Stomach (tissue), 19 donors: ENCODE measurements at places on chromosomes 1 and 21.

- DNase-seq = no peak
Observed at GRCh38 chr1:207069061-207069460, 16.0 kb downstream of the PFKFB2 start.

GRCh38 chr1:76231320-76231719 is 156.8 kb downstream of the ST6GALNAC3 start:
- no peak for DNase-seq

GRCh38 chr1:150280138-150280707 is 2.1 kb upstream of the CIART start:
- DNase-seq = peak; percentile 40

DNA sequence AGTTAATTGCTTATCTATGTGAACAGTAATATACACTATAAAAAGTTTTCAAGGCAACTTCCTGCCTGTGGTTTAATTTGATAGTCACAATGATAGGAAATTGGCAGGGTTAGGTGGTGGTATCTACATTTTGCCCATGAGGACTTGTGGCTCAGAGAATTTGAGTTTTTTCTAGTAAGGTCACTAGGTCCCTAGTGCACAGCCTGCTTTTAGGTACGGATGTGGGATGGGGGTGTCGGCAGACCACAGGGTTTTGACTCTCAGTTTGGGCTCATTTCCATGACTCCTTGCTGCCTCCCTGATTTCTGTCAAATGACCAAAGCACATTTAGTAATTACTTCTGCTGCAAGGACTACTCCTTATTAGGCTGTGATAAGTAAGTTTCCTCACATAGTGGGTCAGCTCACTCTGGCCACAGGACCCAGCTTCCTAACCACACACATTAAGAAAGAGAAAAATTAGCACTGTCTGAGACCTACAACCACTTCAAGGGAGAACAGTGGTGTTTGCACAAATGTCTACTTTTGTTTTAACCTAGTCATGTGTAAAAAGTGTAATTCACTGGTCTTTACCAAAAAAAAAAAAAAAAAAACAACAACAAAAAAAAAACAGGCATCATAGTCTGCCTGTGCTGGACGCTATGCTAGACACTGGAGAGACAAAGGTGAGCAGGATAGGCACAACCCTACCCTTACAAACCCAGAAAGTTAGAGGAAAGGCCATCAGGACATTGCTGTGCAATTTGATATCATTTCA is 43.7 kb downstream of the MRPL39 start:
- DNase-seq = no peak

DNA sequence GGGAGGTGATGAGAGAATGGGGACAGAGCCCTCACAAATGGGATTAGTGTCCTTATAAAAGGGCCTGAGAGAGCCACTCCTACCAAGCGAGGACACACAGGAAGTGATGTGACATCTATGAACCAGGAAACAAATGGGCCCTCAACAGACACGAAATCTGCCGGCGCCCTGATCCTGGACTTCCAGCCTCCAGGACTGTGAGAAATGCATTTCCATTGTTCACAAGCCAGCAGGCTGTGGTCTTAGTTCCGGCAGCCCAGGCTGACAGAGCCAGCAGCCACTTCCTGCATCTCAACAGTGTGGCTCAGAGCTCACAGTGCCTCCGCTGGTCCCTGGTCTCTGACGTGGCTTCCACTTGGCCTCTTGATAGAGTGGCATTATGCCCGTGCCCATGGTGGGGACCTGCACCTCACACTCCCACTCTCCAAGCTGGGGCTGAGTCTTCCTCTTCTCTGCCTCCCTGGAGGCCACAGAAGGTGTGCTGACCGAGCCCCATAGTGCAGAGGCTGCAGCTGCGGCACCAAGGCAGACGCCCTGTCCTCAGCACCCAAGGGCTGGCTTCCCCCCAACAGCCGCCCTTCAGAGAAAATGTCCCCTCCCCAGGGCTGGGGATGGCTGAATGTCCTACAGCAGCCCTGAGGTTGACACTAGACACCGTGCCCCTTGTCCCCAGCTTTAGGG is 44.9 kb downstream of the ACOT7 start:
- peak; percentile 41 for DNase-seq

GRCh38 chr1:24426744-24427544 is 11.3 kb downstream of the NIPAL3 start:
- no peak for DNase-seq

DNA sequence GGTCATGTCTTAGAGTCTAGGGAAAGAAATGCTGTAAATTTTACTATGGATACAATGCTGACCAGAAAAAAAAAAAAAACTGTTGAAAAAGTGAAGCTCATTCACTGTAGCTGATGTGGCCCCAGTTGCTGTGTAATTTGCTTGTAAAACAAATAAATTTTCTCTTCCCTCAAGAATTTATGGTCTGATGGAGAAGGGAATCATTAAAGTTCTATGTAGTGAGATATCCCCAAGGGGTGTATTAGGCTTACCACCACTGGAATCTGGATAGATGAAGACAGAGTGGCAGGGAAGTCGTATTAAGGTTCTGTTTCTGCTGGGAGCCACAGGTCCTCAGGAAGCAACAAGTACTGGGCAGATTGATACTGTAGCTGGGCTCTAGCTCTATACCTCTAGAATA is 860.0 kb downstream of the LTN1 start:
- DNase-seq = no peak

DNA sequence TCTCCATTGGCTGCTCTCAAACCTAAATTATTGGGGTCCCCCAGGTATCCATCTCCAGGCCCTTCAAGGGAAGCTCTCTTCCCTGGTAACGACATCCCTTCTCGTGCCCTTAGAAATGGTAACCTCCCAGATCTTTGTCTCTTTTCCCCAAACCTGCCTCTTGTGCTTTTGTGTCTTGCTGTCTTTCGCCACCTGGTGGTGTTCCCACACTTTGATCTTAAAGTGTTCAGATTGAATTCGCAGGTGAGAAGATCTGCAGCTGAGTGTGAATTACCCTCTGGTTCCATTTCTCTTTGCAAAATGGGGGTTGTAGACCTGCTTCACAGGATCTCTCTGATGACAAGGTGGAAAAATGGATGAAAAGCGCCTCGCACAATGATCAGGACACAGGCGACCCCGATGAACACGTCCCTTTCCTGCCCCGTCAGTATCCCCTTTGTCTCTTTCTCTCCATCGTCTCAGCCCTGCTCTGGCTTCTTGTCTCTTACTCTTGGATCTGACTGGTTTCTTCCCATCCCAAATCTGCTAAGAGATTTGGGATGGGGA is 53.1 kb downstream of the DOP1B start:
- DNase-seq = peak; percentile 70

DNA sequence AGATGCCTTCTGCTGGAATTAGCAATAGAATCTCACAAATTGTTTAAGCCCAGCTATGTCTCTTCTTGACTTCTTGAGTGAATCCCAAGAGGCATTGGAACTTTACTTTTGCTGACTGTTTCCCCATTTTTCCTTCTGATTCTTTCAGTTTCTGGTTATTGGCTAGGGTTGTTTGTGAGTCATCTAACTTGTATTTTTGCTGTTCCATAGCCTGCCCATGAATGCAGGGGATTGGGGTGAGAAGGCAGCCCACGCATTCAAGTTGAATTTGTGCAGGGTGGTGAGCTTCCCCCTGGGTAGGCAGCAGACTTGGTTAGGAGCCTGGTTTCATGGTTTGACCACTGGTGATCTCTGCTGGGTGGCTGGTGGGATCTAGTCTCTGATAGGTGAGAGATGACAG is 10.4 kb upstream of the KLF17 start:
- DNase-seq = no peak

DNA sequence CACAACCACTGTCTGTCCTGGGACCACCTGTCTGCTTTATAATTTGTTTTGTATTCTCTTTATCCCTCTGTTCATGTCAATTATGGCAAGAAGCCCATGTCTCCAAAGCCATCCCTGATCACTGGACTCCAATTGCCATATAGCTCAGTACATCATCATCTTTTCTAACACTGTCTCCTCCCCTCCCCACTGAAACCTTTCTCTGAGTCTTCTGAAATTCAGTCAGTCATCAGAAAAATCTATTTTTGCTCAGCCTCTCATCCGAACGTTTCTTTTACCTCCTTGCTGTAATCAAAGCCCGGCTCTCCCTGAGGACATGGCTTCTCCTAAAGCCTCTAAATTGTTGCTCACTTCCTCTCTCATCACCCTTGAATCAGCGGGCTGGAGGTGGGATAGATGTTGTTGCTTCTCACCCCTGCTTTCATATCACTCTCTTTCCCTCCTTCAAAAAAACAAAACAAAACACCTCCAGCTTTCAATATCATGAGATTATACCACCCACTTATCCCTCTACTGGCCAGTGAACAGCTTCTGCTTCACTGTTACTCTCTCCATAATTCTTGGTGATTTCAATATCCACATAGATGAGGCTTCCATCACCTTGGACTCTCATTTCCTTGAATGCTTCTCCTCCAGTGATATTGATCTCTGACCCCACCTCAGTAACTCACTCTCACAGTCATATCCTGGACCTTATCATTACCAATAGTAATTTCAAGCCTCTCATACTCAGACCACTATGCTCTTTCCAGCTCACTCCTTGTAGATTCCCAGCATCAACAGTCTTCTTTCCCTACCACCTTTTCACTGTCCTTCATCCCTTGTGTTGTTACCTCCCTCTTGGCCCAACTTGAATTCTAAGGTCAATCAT is 27.8 kb downstream of the RAB3B start:
- DNase-seq = no peak

DNA sequence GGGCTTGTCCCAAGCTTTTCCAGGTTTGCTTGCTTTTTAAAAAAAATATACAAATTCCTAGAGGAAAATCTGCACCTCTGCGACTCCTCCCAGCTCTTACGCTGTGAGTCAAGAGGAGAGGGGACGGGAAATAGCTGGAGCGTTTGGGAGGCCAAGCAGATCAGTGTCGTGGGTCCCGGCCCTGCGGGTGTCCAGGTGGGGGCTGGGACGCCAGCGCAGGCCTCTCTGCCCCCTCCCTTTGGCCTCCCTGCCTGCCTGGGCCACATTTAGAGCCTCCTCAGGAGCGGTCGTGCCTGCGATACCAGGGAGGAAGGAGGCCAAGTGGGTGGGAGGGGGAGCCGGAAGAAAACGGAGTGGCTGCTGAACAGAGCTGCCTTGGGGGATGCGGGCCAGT is 9.0 kb downstream of the WNT4 start:
- no peak for DNase-seq

DNA sequence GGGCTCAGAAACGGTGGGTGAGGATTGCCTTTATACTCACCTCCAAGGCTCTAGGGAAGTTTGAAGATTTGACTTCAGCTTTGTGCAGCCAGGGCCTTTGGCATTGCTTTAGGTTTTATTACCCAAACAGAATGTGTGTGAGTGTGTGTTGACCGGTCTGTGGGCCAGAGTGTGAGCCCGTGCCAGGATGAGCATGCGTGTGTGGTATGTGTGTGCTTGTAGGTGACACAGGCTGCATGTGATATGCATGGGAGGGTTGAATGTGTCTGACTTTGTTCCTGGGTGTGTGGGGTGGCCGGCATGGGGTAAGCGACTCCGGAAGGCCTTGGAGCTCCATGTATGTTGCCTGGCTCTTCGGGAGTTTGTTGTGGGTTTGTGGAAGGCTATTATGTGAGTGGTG is 160.5 kb downstream of the FOXD2 start:
- no peak for DNase-seq

DNA sequence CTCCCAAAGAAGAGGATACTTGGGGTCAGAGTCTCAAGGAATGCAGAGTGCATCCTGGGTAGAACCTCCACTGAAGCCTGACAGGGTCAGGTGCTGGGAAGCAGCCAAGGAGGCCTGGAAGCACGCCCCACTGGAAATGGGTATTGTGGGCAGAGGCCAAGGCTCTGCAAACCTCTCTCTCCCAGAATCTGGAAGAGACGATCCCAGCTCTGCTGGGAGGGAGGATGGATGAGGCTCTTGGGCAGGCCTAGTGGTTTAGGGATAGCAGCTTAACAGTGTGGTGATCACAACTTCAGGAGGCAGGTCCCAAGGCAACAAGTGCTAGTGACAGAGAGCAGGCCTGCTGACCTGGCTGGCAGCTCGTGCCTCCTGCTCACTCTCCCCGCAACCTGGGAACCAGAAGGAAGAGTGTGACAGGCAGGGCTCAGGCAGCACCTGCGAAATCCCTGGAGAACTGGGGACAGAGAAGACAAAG is 641.0 kb downstream of the PLPP3 start:
- DNase-seq = no peak

DNA sequence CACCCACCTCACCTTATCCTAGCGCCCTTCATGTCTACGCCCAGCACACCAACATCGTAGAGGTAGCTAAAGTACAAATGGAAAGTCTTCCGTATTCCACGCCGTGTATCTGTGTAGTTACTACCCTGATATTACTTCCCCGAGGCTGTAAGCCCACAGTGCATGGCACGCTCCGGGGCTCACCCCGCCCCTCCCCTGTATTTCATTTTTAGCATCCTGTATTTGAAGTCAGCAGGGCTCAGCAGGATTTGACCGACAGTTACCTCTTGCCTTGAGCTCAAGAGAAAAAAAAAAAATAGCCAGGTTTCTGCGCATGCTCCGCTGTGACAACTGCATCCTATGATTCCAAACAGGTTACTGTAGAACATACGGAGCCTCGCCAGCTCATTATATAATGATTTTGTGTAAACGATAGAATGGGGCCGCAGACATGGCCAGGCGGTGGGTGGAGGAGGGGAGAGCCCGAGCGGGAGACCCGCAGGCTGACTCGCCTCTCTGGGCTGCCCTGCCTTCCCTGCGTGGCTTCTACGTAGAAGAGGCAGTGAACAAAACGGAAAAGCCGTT is 1.3 kb downstream of the ABCG1 start:
- peak; percentile 69 for DNase-seq

DNA sequence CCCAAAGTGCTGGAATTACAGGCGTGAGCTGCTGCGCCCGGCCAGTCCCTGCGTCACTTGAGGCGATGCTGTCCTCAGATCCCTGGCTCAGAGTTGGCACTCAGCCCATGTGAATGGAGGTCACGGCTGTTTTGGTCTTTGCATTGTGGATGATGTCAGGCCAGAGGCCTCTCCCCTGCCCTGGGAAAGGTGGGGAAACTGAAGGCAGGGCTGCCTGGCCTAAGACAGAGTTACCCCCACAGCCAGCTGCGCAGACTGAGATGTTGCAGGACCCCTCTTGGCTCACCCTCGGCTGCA is 821 bp downstream of the MASP2 start:
- DNase-seq = no peak

GRCh38 chr1:980602-981395 is 1.1 kb downstream of the PERM1 start:
- DNase-seq = no peak

DNA sequence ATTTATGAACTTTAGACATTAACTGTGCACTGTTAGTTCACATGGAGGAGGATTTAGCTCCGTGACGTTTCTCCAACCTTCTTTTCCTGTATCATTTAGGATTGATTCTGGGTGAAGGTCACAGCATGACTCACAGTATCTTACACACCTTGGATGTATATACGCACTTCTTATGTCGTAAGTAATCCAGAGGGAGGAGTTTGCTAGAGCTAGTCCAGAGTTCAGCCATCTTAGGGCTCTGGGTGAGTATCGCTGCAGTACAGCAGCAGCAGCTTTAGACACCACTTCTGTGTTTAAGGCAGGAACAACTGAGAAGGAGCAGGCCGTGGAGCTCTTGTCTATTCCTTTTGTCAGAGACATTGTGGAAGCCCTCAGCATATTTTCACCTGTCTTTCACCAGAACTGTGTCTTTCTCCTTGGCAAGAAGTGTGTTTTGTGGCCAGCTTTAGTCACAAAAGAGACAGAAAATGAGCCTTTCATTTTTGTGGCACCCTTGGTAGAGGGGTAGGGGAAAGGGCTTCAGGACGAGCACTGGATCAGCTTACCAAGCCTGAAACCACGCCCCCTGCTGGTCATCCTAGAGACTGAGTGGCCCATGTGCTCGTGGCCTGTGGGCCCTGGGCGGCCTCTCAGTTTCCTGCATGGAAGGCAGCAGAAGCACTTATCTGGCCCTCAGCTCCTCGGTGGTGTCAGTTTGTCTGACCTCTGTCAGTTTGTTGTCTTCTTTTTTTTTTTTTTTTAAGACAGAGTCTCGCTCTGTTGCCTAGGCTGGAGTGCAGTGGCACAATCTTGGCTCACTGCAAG is 64.0 kb downstream of the ADARB1 start:
- DNase-seq = peak; percentile 72
